ENCODE measurements at places on chromosomes 16 and 17. TPM values are rescaled to one million over a fixed set of nuclear protein-coding genes. Genes with fewer than 3 reads are reported as not detected.

The RHBDF2 gene
- total RNA-seq: 19.9 TPM

The NUPR1 gene
- 28.7 TPM for total RNA-seq

The TBC1D3H gene
- not detected for total RNA-seq

The MYO15B gene
- 0.18 TPM for total RNA-seq

The C1QTNF1 gene
- 28.3 TPM for total RNA-seq

The RAB37 gene
- 0.53 TPM for total RNA-seq

The UTS2R gene
- not detected for total RNA-seq

The ITGB4 gene
- total RNA-seq: not detected

The TEN1 gene
- total RNA-seq: 15.8 TPM

The TVP23A gene
- total RNA-seq: not detected

The ABCC3 gene
- total RNA-seq: 4.1 TPM

The GPT2 gene
- total RNA-seq: 32.0 TPM

The AANAT gene
- total RNA-seq: not detected

The ARL5C gene
- not detected for total RNA-seq

The NGFR gene
- not detected for total RNA-seq

The KRTAP4-9 gene
- not detected for total RNA-seq

Data from myometrial cell (primary cell).